Endothelial cell of umbilical vein (primary cell): ENCODE measurements at places on chromosomes 1 and 21.

- peak; percentile 27 for DNase-seq
Observed at GRCh38 chr1:157961805-157962762, 31.4 kb upstream of the KIRREL1 start.

DNA sequence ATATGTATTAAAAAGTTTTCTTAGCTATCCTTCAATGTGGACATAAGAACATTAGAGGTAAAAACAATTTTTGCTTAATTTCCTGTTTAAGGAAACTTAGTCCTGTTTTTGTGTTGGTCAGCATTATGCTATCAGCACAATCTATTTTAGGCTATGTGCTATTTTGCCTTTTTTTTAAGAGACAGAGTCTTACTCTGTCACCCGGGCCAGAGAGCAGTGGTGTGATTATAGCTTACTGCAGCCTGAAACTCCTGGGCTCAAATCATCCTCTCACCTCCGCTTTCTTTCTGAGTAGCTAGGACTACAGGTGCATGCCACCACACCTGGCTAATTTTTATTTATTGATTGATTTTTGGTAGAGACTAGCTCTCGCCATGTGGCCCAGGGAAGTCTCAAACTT, 199.1 kb upstream of the TMPRSS15 start:
- DNase-seq = no peak

- peak; percentile 90 for DNase-seq
Observed at GRCh38 chr1:33433509-33434362, 2.8 kb upstream of the PHC2 start.

DNA sequence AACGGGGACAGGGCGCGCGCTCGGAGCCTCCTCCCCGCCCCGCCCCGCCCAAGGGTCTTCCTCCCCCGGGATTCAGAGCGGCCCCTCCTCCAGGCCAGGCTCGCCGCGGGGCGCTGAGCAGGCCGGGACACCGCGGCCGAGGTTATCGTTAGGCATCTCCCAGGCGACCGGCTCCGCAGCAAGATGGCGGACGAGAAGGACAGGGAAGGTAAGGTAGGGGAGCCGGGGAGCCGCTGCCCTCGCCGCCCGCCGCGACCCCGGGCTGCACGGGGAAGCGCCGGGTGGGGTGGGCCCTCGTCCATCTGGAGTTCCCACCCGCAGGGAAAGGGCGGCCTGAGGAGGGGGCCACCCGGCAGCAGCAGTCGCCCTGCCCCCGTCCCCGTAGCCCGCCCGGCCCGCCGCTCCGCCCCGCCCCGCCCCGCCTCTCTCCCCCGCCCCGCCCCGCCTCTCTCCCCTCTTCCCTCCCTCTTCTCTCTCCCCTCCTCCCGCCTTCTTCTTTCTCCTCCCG, 105.9 kb upstream of the HNRNPU start:
- DNase-seq = peak; percentile 83

- DNase-seq = no peak
Observed at GRCh38 chr1:19852036-19852435, 30.2 kb upstream of the OTUD3 start.

- DNase-seq = no peak
Observed at GRCh38 chr1:214329470-214330220, 48.7 kb downstream of the SMYD2 start.

DNA sequence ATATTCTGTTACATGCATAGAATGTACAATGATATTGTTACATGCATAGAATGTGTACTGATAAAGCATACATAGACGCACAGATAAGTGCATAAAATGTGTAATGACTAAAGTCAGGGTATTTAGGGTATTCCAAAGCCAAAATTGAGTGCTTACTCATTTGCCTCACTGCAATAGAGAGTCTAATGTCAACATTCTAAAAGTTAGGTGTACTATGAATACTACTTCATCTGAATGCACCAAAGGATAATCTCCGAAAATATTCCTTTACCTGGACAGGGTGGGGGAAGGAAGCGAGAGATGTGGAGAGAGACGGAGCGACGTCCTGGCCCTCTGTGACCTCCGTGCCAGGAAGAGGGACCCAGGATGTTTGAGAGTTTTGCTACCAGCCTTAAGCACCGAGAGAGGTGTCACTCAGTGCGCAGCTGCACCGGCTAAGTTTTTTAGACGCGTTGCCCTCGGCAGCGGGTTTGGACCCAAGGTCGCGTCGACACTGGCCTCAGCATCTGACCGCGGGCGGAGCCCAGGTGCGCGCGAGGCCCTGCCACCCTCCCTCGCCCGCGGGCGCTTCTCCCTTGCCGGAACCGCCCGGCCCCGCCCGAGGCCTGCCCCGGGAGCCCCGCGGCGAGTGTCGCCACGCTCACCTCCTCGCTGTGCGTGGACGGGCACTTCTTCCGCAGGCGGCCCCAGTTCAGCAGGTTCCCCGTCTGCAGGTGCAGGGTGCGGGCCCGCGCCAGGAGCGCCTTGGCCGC, 660 bp downstream of the GCLM start:
- DNase-seq = peak; percentile 23

DNA sequence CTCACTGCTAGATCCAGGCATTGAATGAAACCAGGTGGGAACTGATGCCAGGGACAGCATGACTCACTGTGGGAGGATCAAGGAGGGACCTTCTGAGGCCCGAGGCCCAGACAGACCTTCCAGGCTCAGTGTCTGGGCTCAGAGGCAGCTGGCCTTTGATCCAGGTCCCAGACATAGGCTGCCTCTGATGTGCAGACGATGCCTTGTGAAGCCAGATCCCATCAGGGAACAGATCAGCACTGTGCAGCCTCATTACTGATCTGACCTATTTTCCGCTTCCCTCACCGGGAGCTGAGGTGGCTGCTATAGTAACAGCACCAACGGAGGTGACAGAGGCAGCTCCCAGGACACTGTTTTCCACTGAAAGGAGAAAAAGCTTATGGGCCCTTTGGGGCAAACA, 399.5 kb downstream of the MATN1 start:
- DNase-seq = no peak

DNA sequence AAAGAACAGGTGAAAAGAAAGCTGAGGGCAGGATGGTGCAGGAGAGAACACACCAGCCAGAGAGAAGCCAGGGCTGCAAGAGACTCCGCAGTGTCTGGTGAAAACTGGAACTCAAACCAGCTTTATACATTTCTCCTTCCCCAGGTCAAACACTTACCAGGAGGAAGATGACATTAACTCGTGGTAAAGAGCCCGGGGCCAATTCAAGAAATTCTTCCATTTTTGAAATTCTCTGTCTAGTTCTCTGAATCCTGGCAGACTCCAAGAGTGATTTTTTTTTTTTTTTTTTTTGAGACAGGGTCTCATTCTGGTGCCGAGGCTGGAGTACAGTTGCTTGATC, 25.8 kb upstream of the SIPA1L2 start:
- no peak for DNase-seq

- DNase-seq = no peak
Observed at GRCh38 chr1:217053676-217054075, 330.4 kb upstream of the ESRRG start.

- DNase-seq = no peak
Observed at GRCh38 chr1:231666220-231666936, 39.8 kb downstream of the DISC1 start.

DNA sequence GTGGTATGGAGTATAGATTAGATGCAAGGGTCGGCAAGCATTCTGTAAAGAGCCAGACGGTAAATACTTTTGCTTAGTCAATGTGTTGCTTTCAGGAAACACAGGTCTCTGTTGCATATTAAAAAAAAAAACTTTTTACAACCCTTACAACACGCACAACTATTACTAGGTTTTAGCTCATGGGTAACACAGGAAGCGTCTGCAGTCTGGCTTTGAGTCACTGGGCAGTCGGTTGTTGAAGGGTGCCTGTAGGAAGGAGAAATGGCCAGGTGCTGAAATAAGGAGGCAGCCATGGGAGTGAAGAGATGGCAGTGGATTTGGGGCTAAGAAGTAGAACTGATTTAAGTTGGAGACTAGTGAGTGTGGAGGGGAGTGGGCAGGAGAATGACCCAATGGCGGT, 192.1 kb downstream of the KCNJ6 start:
- no peak for DNase-seq

- DNase-seq = no peak
Observed at GRCh38 chr1:181985936-181986906, 75.3 kb downstream of the ZNF648 start.

DNA sequence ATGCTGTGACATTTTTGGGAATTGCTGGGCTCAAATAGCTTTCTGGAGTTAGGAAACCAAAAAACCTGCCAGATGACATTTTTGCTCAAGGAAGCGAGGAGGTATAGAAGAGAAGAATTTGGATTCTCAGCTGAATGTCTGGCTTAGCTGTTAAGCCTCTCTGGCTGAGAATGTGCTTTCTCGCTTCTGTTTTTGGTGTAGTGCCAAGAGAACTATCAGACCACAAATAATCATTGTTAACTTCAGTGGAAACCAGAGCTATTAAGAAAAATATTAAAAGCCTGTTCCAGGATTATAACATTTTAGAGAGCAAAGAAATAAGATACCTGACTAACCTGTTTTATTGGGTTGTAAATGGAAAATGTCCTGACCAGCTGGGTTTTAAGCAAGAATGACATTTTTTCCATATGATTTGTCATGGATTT, 39.5 kb upstream of the DIPK1A start:
- DNase-seq = no peak

DNA sequence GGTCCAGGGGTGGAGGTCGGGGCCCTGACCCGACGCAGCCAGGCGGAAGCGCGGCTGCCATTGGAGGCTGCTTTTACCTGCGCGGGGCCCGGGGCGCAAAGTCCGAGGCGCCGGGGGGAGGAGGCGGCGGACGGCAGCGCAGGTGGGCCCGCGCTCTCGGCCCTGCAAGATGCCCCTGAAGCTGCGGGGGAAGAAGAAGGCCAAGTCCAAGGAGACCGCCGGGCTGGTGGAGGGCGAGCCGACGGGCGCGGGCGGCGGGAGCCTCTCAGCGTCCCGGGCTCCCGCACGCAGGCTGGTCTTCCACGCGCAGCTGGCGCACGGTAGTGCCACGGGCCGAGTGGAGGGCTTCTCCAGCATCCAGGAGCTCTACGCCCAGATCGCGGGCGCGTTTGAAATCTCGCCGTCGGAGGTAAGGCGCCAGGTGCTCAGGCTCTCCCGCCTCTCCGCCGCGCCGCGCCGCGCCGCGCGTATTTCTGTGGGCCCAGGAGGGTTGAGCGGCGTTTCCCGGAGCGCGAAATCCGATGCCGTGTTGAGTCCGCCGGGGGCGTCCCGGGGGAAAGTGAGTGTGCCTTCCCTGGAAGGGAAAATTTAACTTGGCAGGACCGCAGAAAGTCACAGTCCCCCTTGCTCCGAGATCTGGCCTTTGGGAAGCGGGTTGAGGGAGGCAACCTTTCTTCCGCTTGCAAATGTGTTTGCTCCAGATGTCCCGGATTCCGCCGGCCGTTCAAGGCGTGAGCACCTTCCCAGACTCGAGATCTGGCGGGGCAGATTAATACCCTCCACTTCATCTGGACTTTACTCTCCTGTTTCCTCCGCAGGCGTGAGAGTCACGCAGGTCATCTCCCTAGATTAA, at the start of gene GIPC2:
GIPC2 (plus strand) TSS at position 41 of the 853 bp plus-strand sequence; CDS start at position 170, 129 bp downstream.
- DNase-seq = peak; percentile 59

- no peak for DNase-seq
Observed at GRCh38 chr1:151009206-151009587, 948 bp downstream of the PRUNE1 start.

GRCh38 chr21:32978331-32979270, 47.1 kb upstream of the OLIG2 start:
- DNase-seq = no peak

DNA sequence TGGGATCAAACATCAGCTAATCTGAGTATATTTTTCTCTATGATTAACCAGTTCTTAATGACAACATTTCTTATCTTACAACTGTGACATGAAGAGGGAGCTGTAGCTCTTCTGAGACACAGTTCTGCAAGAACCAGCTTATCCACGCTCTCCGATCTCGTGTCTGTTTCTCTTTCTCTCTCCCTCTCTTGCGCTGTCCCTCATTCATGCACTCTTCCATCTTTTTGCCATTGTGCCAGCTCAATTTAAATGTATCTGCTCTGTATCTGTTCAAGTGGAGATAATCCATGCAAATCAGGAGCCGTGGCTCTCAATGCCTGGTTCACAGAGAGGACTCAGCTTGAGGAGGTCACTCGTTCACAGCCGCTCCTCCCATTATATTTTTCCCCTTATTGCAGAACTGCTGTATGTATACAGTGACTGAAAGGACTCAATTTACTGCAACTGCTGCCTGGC, 494.7 kb upstream of the ADGRL2 start:
- DNase-seq = peak; percentile 65

GRCh38 chr1:241219449-241219848, 137.6 kb downstream of the RGS7 start:
- DNase-seq = no peak

DNA sequence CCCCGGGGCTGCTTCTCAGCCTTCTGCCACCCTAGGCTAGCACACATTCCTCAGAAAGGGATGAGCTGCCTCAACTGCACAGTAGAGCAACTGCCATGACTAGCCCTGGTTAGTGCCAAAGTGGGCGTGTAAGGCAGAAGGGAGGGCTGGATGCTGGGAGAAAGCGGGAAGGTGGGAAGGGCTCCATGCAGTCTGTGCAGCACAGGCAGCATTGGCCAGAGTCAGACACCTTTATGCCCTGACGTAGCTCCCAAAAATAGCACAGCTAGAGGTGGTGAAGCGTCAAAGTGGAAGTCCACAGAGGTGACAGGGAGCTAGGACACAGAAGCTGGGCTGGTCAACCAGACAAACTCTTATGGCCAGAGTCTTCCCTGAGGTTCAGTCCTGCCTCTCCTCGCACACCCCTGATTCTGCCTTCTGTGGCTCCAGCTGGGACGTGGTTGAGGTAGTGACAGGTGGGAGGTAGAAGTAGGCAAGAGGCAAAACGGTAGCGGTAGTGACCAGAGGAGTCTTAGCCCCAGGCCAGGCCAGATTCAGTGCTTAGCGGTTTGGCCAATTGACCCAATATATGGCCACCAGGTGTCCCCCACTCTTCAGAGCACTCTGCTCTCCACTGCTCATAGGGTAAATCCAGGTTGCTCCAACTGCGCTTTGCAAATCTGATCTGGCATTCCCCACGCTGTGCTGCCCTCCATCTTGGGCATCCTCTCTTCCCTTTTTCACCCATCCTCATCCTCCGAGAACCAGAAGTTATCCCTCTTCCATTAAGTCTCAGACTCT, 45.6 kb downstream of the DDX20 start:
- no peak for DNase-seq

GRCh38 chr1:226697151-226697928, 41.7 kb downstream of the ITPKB start:
- DNase-seq = peak; percentile 64

DNA sequence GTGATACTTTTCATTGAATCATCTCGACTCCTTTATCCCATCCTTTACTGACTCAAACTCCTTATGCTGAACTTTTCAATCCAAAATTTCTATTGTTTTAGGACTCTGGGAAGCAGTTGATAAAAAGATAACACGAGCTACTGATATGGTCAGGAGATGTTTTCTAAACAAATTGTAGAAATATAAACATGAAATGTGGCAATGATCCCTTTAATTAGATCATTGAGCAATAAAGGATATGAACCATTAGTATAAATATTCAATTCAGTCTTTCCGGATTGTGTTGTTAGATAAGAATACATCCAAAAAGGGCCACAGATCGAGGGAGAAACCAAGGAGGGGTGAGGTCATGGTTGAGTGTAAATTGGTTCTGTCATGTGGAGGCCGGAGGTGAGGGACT, 88.4 kb downstream of the NID1 start:
- DNase-seq = peak; percentile 22

- peak; percentile 9 for DNase-seq
Observed at GRCh38 chr1:85911742-85912141, 203.5 kb upstream of the ZNHIT6 start.

GRCh38 chr21:32772281-32773047, 909 bp upstream of the PAXBP1 start:
- DNase-seq = peak; percentile 60
